Dermis microvascular lymphatic vessel endothelial cell (primary cell): ENCODE measurements at places on chromosomes 16 and 17. TPM values are rescaled to one million over a fixed set of nuclear protein-coding genes. Genes with fewer than 3 reads are reported as not detected.

DNA sequence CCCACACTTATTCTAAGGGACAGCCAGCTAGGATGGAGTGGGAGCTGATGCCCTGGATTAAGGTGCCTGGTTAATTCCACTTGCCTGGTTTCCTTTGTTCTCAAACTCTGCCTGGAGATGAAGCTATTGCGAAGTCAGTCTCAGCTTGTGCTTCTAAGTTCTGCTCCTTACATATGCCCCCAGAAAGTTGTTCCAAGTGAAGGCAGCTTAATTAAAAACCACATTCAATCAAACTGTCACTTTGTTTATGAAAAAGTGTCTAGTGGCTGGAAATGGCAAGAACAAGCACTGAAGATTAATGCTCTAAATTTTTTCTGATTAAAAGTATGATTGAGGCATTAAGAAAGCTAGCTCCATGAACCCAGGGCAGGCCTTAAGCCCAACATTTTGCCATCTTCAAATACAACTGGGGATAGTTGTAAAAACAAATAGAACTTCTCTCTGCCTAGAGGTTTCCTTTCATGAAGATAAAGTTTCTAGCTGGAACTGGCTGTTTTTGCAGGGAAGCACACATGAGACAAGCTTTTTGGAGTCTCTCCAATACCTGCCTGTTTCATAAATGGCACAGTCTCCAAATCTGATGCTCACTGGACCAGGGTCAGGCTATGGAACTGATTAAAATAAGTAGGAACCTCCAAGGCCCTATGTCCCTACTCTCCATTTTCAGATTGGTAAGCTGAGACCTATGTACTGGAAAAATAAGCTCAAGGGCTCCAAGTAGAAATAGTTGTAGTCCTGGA is 100.9 kb downstream of the GRIN2A start:
- no peak for DNase-seq

- DNase-seq, result peak; percentile 23
Measured at GRCh38 chr17:74852237-74853047, 7.2 kb downstream of the GRIN2C start.

The C17orf50 gene
- total RNA-seq, result not detected in 2 replicates

The DHRS7C gene
- not detected in 2 replicates for total RNA-seq

DNA sequence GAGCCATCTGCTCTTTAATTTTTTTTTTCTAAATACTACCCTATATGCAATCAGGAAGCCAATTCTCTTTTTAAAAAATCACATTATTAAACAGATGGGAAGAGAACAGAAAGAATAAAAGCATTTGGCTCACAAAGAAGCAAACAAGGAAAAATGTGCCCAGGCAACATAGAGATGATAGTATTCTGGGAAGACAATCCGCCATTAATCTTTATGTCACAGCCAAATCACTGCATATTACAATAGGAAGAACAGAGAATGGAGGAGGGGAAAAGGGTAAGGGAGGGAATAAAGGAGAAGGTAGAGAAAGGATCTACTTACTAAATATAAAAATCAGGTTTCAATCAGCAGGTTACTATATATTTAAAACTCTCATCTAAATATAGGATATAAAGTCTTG is 34.3 kb downstream of the STAT5B start:
- DNase-seq, result no peak

DNA sequence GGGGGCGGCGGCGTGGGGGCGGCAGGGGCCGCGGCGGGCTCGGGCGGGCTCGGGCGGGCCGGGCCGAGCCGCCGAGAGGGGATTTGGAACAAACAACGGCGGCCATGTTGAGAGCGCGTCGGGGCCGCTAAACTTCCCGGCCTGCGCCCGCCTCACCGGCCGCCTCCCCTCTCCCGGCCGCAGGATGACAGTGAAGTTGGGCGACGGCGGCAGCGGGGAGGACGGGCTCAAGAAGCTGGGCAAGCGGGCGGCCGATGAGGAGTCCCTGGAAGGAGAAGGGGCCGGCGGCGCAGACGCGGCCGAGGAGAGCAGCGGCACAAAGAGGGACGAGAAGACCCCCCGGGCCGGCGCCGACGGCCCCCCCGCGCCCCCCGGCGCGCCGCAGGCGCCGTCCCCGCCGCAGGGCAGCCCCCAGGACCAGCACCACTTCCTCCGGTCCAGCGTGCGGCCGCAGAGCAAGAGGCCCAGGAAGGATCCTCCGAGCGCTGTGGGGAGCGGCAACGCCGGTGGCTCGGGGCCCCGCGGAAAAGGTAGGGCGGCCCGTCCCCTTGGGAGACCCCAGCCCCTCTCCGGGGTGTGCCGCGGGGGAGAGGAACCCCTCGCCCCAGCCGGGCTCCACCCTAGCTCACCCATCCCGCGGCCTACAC is 2.4 kb downstream of the CRAMP1 start:
- no peak for DNase-seq

The MYH3 gene
- under 0.01 and 0.25 TPM in 2 replicates for total RNA-seq

DNA sequence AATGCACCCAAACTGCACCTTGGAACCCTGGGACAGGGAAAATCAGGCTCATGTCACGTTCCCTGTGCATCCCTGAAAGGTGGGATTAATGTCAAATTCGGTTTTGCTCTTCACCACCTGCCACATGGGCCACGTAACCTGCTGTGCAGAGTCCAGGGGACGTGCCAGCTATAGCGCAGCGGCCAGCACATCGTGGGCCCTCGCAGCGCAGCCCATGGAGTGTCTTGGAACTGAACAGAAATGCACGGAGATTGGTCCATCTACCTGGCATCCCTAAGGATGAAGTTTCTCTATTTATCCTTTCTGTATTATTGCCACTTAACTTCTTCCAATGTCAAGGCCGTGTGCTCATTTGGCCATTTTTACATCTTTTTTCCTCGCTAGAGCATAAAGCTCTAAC is 68.1 kb upstream of the TRAP1 start:
- DNase-seq, result no peak

- DNase-seq, result no peak
Measured at GRCh38 chr17:38427160-38427949, 909 bp upstream of the ARHGAP23 start.

The TBC1D24 gene
- 7.3 and 10.0 TPM in 2 replicates for total RNA-seq

GRCh38 chr17:8447799-8448198 is 12.1 kb downstream of the NDEL1 start:
- no peak for DNase-seq

The ZACN gene
- total RNA-seq, result not detected in 2 replicates

DNA sequence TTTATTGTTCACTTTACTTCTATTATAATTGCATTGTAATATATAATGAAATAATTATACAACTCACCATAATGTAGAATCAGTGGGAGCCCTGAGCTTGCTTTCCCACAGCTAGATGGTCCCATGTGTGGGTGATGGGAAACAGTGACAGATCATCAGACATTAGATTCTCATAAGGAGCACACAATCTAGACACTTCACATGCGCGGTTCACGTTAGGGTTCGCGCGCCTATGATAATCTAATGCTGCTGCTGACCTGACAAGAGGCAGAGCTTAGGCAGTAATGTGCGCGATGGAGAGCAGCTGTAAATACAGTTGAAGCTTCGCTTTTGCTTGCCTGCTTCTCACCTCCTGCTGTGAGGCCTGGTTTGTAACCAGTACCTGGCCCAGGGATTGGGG is 40.2 kb downstream of the BCAS3 start:
- no peak for DNase-seq

DNA sequence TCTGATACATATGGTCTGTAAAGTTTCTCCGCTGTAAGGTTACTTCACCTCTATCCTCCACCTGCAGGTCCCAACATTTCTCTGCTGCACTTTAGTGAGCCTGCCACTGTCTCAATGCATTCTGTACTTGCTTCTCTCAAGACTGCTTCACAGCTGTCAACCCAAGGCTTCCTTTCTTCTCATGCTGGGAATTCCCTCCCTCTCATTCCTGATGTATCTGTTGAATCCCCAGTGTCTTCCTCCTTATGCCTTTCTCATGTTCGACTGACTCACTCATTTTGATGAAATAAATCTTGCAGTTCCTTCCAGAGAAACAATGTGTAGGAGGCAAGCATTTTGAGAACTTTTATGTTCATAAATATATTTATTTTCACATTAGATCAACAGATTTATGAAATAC is 288.3 kb downstream of the CNTNAP4 start:
- DNase-seq, result no peak

DNA sequence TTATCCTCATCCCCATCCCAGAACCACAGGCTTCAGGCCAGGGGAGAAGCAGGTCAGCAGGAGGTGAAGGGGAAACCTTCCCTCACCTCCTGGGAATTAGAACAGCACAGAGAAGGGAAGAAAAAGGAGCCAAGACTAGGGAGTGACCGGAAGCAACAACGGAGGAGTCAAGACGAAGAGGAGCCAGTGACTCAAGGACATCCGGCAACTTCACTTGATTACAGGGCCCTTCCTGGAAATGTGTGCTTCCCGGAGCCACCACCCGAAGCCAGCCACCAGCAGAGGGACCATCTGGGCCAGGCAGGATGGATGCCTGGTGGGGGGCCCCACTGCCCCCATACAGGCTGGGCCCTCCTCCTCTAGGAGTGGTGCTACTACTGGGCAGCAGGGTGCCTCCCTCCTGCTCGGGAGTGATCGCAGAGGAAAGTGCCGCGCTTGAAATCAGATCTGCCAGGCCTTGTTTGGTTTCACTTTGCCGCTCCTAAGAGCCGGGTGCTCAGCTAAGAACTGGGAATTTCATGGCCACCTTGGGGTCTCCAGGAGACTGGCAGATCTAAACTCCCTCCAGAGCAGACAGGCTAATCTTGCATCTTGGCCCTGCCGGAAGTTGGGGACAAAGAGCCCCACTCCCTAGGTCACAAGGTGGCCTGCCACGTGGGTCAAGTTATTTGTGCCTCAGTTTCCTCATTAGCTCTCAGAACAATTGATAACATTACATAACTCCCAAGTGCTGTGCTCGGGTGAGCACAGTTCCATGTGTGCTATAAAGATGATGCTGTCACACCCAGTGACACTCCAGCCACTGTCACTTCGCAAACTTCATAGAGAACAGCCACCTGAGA is 6.6 kb downstream of the CDC42EP4 start:
- peak; percentile 74 for DNase-seq

DNA sequence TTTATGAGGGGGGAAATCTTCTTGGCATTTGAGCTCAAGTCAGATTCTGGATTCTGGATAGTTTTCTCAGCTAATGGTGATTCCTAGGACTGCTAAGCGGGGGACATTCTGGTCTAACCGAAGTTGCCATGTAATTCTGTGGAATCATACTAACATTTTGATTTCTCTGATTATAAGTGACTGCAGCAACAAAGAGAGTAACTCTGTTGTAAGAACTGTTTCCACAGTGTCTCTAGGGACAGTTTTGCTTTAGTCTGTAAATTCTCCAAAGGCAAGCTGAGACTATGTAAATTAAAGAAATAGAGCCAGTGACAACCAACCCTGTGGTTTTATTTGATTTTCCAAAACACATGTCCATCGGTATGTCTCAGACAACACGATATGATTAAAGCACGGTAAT is 286.2 kb downstream of the IRX3 start:
- DNase-seq, result no peak

- no peak for DNase-seq
Measured at GRCh38 chr16:1108299-1109252, 12.5 kb upstream of the C1QTNF8 start.

The ZNF598 gene
- 9.2 and 12.9 TPM in 2 replicates for total RNA-seq

GRCh38 chr17:50155115-50155819 is 4.8 kb upstream of the PPP1R9B start:
- no peak for DNase-seq

- no peak for DNase-seq
Measured at GRCh38 chr17:28926366-28926765, 23.5 kb upstream of the DHRS13 start.

DNA sequence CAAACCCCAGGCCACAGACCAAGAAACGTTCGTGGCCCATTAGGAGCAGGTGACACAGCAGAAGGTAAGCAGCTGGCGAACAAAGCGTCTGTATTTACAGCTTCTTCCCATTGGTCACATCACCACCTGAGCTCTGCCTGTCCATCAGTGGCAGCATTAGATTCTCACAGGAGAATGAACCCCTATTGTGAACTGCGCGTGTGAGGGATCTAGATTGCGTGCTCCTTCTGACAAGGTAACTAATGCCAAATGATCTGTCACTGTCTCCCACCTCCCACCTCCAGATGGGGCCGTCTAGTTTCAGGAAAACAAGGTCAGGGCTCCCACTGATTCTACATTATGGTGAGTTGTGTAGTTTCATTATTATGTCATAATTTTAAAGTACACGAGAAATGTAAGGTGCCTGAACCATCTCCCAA is 186.3 kb downstream of the CPPED1 start:
- DNase-seq, result no peak

DNA sequence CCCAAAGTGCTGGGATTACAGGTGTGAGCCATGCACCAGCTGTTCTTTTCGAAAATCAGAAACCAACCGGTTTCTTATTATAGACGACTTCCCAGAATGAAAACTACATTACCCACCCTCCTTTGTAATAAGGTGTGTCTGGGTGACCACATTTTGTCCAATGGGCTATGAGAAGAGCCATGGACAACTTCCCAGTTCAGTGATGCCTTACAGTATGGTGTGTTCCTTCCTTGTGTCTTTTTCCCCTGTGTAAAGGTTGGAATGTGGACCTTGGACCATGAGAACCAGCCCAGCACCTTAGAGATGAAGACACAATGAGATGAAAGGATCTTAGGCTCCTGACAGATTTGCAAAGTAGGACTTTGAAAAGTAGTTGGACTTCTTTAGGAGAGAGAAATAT is 85.0 kb upstream of the ATF7IP2 start:
- no peak for DNase-seq

DNA sequence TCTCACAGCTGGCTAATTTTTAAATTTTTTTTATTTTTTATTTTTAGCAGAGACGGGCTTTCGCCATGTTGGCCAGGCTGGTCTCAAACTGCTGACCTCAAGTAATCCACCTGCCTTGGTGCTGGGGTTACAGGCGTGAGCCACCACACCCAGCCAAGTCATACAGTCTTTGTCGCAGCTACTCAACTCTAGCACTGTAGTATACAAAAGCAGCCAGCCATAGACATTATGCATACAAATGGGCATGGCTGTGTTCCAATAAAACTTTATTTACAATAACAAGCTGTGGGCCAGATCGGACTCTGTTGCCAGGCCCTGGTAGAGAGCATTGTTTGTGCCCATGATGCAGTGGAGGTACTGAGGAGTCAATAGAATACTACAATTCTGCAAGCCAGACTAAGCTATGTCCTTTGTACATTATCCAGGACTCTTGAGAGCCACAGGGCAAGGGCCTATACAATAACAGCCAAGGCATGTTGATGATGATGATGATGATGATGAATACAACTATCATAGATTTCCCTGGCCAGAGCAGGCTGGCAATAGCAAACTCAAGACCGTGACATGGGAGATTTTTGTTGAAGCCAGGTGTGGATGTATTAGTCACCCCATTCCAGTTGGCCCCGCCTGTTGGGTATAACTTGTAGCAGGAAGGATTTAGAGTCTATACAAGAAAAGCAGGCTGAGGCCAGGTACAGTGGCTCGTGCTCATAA is 101.8 kb downstream of the MYH11 start:
- no peak for DNase-seq

DNA sequence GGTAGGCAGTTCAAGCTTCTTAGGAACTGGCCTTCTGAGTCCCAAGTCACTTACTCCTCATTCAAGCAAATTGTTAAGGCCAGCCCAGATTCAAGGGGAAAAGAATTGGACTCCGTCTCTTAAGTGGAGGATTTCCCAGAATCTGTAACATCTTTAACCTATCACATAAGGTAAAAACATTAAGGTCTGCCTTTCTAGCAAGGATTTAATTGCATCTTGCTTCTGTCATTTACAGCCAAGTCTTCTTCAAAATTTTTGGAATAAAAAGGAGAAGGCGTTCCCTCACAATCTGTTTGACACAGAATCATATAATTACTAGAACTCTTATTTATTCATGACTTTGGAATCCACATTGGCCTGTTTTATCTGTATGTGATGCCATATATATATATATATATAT is 56.5 kb upstream of the ADORA2B start:
- DNase-seq, result no peak

The CES1 gene
- total RNA-seq, result under 0.01 TPM in 1 of 2 replicates, not detected in the other
